Stimulated activated CD8-positive, alpha-beta memory T cell treated with anti-CD3 and anti-CD28 coated beads, Interleukin-2, amount 100 ng/mL, for 1 hour (primary cell): ENCODE measurements at places on chromosomes 1 and 21.

GRCh38 chr1:236419502-236419901, 25.4 kb downstream of the EDARADD start:
- no peak for DNase-seq

DNA sequence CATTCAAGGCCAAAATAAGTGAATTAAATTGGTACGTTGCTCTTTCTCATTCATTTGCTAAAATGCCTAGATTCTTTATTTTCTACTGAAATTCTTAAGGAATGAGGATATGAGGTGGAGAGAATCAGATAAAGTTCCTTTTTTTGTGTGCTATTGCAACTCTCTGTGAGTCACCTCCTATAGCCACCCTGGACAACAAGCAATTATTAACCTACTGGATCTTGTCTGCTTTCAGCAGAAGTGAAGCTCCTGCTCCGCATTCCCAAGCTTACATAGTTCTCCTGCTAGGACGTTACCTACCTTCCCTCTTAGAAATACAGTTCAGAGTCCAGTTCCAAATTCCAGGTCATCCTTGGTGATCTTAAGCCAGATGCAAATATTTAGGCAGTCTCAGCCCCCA, 4.8 kb upstream of the KCNJ6 start:
- DNase-seq, result no peak

GRCh38 chr21:43854773-43855633, 10.0 kb upstream of the AGPAT3 start:
- DNase-seq, result no peak

DNA sequence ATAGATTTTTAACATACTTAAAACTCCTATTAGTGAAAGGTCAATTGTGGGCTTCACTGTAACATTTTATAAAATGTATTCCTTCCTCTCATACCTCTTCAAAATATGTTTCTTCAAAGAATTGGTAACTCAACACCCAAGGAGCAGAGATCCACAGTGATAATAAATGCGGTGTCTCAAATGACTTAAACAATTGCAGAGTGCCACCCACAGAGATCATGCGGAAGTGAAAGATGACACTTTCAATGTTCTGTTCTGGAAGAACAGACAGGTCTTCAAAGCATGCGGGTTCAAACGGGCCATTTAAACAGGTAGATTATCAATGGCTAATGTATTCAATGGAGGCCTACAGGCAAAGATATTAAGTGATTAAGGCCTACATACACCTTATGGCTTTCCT, 157.0 kb upstream of the GREM2 start:
- DNase-seq, result no peak

GRCh38 chr1:203327684-203328457, 22.6 kb downstream of the BTG2 start:
- DNase-seq, result no peak
